ENCODE measurements at places on chromosomes 11 and 22.

- no peak overlapping the region for H3K4me3 ChIP-seq
- no peaks in the 10 kb centered on the region for H3K27me3 ChIP-seq
- no peak overlapping the region for H3K27ac ChIP-seq
- DNase-seq: no peak
- no peaks in the 10 kb centered on the region for H3K4me1 ChIP-seq
- H3K36me3 ChIP-seq: peaks cover 12% of the 10 kb centered on the region
Measured at GRCh38 chr22:17586831-17587440, 23.6 kb downstream of the SLC25A18 start.

- no peaks in the 10 kb centered on the region for H3K36me3 ChIP-seq
- peaks cover 3% of the 10 kb centered on the region for H3K27me3 ChIP-seq
Measured at GRCh38 chr11:70570693-70571395, 172.5 kb downstream of the CTTN start.

- no peak for DNase-seq
- no peaks in the 10 kb centered on the region for H3K4me1 ChIP-seq
- H3K27ac ChIP-seq: no peak overlapping the region
- H3K27me3 ChIP-seq: peaks cover 12% of the 10 kb centered on the region
- H3K36me3 ChIP-seq: no peaks in the 10 kb centered on the region
Measured at GRCh38 chr11:134837166-134837886, 425.3 kb upstream of the B3GAT1 start.

DNA sequence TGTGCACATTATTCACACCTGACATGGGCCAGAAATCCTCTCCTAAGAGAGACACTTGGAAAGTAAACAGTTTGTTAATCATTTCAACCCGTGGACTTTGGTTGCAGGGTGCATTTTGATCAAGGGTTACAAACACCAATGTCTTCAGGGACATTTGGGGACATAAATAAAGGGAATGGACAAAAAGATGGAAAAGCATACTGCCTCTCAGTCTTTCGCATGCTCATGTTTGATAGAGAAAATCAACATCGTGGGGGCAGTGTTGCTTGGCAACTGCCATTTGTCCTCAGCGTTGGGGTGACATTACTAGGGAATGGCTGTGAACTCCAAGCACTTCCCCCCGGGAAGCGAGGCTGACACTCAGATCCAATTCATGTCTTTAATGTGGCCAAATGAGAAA lies 114.7 kb upstream of the OR4B1 start:
- peaks cover 24% of the 10 kb centered on the region for H3K4me1 ChIP-seq
- H3K27ac ChIP-seq: peak overlapping the region; percentile 6

DNA sequence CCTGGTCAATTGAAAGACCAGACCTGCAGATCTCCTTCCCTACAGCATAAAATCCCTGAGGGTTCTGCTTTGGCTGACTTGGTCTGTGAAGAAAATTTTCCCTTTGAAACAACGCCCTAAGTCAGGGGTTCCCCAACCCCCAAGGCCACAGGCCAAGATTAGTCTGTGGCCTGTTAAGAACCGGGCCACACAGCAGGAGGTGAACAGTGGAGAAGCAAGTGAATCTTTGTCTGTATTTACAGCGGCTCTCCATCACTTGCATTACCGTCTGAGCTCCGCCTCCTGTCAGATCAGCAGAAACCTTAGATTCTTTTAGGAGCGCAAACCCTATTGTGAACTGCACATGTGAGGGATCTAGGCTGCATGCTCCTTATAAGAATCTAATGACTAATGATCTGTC lies 38.2 kb downstream of the CCDC83 start:
- DNase-seq: no peak
- no peaks in the 10 kb centered on the region for H3K36me3 ChIP-seq
- H3K27ac ChIP-seq: no peak overlapping the region
- H3K27me3 ChIP-seq: no peaks in the 10 kb centered on the region

DNA sequence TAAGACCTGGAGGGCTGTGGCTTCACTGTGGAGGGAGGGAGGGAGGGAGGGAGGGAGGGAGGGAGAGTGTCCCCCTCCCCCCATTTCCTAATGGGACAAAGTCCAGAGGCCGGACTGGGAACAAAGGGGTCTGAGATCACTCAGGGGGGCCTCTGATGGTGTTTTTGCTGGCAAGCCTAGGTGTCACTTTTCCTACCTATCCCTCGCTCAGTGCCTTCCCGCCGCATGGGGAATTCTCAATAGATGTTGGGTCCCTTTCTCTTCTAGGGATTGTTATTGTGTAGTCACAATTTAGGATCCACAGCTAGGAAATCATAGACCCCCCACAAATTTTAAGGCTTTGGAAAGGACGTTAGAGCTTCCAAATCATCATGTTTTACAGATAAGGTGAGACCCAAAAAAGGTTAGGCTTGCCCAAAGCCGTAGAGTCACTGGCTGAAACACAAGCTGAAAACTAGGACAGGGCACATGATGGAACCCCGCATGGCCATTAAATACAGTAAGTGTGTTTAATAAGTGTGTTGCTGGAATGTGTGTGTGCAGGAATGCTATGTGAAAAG lies 4.8 kb upstream of the FTH1 start:
- no peak overlapping the region for H3K4me3 ChIP-seq
- no peaks in the 10 kb centered on the region for H3K36me3 ChIP-seq
- peaks cover 55% of the 10 kb centered on the region for H3K4me1 ChIP-seq
- H3K27ac ChIP-seq: peak overlapping the region; percentile 98
- no peaks in the 10 kb centered on the region for H3K27me3 ChIP-seq

- no peak for DNase-seq
- H3K27ac ChIP-seq: no peak overlapping the region
- no peak overlapping the region for H3K4me3 ChIP-seq
- no peaks in the 10 kb centered on the region for H3K27me3 ChIP-seq
- peaks cover 6% of the 10 kb centered on the region for H3K36me3 ChIP-seq
Measured at GRCh38 chr11:8967184-8967583, 2.9 kb upstream of the TMEM9B start.

- peaks cover 18% of the 10 kb centered on the region for H3K4me1 ChIP-seq
- H3K36me3 ChIP-seq: no peaks in the 10 kb centered on the region
- H3K27ac ChIP-seq: no peak overlapping the region
- peaks cover 2% of the 10 kb centered on the region for H3K27me3 ChIP-seq
- no peak overlapping the region for H3K4me3 ChIP-seq
Measured at GRCh38 chr11:92978271-92979111, 9.0 kb downstream of the MTNR1B start.
